COR-L47 (cell line): ENCODE measurements at places on chromosomes 2 and 18.

DNA sequence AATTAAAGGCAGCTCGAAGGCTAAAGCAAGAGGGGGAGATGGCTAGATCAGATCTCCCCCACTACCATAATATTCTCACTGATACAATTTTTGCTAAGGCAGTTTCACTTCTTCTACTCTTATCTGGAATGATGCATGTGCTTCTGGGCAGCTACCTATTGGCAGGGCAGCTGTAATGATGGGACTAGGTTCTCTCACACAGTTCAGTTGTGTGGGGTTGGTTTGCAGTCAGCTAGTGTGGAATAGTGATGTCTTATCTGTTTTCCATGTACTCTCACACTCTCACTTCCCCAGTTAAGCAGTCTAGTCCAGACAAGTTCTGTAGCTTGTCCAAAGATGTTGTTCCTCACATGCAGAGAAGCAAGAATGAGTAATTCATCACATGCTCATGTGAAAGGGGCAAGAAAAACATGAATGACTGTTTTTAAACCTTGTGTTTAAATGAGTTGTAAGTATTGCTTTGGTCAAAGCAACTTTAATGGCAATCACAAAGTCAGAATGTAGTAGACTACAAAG is 836.1 kb downstream of the CBLN2 start:
- DNase-seq: no peak

- no peak for DNase-seq
Measured at GRCh38 chr2:55966401-55967118, 43.0 kb upstream of the EFEMP1 start.

- DNase-seq: no peak
Measured at GRCh38 chr2:10864861-10865636, 46.7 kb upstream of the KCNF1 start.

DNA sequence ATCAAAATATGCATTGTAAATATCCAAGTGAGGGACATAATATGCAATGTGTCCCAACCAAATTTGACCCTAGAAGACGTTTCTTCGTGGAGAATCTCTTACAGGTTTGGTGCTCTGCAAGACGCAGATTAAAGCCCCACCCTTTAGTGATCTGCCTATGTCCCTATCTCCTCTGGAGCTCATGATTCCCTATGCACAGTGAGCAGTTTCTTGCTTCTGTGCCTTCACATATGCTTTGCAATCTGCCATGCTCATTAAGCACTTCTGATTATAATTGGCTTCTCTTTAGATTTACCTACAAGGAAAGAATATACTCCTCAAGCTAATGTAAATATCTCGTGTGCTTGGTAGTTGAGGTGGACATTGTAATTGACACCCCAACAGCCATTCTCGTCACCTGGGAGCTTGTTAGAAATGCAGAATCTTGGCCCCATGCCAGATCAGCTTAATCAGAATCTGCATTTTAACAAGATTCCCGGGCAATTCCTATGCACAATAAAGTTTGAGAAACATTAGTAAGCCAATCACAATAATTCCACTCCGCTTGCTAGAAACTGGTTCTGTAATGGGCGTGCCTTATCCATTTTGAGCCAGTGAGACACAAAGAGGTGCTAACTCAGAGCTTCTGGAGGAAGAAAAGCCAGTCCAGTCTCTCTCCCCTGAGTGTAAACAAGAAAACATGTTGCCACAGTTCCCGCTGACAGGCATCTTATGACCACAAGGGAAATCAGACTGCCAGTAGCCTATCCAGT is 2.8 kb upstream of the PUM2 start:
- DNase-seq: peak; percentile 68
